Fibroblast of skin of right biceps (primary cell): ENCODE measurements at places on chromosomes 1 and 21.

DNA sequence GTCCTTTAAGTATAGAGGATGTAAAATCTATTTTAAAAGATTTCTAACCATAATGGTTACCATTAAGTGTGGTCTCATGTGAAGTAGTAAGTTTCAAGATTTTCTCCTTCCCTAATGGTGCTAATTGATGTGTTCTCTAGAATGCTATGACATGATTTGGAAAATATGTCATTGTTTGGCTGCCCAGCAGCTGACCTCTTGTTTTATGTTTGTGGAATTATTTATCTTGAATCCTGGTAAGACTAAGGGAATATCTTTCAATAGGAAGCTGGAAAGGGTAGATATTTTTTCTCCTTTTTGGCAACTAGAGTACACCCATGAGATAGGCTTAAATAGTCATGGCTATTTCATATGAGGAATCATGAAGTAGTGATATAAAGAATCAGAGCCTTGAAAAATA, 139.8 kb upstream of the CHODL start:
- no peak for DNase-seq

DNA sequence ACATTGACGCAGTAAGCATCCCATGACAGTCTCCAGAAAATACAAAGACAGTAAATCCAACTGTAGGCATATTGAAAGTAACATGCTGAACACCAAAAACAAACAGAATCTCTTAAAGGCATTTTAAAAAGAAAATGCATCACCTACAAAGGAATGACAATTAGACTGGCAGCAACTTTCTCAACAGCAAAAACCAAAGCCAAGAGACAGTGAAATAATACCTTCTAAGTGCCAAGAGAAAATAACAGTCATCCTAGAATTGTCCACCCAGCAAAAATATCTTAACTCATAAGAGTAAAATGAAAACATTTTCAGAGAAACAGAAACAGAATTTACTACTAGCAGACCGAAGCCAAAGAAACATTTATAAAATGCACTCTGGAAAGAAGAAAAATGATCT, 20.0 kb downstream of the CCDC185 start:
- no peak for DNase-seq

GRCh38 chr1:82836973-82837680, 1036.4 kb downstream of the ADGRL2 start:
- peak; percentile 5 for DNase-seq

DNA sequence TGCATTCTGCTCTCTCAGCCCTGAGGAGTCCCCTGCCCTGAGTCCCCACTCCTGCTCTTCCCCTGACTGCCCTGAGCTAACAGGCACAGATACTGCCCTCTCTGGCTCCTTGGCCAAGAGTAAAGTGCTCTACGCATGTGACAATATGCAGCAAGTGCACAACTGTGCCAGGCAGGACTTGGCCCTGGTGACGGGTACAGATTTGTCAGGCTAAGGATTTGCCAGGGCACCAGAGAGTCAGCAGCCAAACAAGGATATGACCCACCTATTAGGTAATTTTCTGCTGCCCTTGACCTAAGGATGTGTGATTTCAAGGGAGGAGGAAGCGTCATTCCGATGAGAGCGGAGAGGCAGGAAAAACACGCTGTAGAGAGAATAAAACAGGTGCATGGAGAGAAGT, 339.0 kb downstream of the PTPRU start:
- no peak for DNase-seq

- DNase-seq = no peak
Measured at GRCh38 chr1:30872033-30872947, 36.3 kb downstream of the SDC3 start.

GRCh38 chr1:14263671-14264070, 334.8 kb upstream of the KAZN start:
- DNase-seq = no peak

GRCh38 chr1:37509181-37509580, 5.4 kb downstream of the MEAF6 start:
- DNase-seq = peak; percentile 38

DNA sequence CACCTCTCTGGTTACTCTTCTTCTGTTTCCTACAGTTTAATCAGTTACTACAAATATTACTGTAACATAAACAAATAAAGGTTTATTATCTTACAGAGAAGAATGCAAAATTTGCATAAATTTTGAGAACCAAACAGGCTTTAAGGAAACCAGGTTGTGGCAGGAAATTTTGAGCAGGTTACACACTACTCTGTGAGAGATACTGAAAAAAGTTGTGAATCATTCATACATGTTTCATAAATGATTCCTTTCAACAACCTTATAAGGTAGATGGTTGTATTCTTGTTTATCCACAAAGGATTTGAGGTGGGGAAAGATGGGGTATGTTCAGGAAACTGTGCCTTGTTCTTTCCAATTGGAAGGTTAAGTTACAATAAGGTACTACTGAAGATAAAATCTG, 58.6 kb downstream of the MAST2 start:
- no peak for DNase-seq
